Urothelium cell line (cell line): ENCODE measurements at places on chromosomes 5 and 9.

DNA sequence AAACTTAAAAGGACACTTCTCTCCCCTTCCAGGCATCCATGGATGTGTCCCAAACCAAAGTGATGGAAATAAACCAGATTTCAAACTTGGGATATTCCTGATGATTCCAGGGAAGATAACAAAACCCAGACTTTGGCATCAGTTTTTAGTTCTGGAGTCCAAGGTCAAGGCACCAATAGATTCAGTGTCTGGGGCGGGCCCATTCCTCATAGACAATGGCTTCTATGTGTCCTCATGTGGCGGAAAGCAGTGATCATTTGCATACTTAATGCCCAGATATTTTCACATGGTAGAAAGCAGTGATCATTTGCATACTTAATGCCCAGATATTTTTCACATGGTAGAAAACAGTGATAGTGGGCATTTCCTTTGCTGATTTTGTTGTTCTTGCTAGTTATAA lies 151.4 kb upstream of the DAP start:
- no peak for DNase-seq

GRCh38 chr5:1652873-1653697 lies 129.3 kb upstream of the LPCAT1 start:
- no peak for DNase-seq

DNA sequence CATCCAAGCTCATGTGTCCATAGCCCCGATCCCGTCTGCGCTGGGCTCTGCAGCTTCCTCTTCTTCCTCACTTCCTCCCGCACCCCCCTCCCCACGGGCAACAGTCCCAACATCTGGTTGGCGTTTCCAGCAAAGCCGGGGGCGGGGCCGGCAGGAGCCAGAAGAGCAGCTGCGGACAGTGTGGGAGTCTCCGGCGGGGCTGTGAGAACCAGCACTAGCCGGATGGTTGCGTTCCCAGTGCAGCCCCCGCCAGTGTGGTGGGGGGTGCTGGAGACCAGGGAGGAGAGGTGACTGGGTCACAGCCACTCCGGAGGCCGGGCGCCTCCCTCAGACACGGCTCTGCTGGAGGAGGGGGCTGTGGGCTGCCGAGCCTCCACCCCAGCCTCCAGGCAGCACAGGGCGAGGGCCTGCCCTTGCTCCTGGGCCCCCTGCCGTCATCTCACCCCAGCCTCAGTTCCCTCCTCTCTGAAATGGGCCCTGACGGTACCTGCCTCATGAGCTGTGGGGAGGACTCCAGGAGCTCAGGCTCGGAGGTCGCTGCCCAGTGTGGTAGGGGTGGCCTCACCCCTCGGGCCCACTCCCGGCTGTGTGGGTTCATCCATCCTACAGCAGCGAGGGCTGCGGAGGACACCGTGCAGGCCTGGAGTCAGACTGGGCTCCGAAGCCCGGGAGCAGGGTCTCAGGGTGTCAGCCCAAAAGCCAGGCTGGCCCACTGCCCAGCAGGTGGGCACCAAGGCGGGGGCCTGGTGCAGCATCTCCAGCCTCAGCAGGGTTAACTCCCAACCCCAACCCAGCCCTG lies 41.5 kb upstream of the NOTCH1 start:
- no peak for DNase-seq

GRCh38 chr5:30832519-30832918 lies 361.0 kb upstream of the CDH6 start:
- no peak for DNase-seq

DNA sequence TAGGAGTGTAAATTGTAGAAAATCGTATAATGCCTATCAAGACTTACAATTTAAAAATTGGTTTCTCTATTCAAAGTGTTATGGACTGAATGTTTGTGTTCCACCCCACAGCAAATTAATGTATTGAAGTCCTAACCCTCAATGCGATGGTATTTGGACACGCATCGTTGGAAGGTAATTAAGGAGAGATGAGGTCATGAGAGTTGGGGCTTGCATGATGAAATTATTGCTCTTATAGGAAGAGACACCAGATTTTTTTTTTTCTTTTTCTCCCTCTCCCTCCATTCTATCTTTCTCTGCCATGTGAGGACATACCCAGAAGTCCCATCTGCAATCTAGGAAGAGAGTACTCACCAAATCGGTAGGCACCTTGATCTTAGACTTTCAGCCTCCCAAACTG lies 189.2 kb downstream of the MAN2A1 start:
- DNase-seq: no peak

DNA sequence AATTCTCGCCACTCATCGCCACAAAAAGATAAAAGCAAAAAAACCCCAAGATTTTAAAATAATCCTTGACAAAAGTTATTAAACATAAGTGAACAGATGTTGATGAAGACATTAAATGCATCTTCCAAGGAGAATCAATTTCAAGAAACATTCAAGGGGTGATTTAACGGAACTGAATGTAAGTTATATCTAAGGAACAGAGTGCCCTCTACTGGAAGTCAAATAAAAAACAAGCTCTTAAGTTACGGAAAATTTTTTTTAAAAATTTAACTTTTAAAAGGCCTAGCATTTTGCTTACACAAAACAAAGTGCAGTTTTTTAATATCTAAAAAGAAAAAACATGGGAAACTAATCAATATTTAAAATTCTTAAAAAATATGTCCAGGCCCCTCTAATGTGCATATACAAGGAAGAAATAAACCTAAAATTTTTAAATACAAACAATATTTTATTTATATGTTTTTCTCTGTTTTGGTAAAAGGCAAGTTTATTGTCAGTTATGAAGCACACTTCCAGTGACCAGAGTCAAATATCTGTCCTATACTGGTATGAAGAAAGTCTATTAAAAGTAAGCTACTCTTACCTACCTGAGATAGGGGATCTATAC lies 28.0 kb downstream of the TEX10 start:
- peak; percentile 4 for DNase-seq

DNA sequence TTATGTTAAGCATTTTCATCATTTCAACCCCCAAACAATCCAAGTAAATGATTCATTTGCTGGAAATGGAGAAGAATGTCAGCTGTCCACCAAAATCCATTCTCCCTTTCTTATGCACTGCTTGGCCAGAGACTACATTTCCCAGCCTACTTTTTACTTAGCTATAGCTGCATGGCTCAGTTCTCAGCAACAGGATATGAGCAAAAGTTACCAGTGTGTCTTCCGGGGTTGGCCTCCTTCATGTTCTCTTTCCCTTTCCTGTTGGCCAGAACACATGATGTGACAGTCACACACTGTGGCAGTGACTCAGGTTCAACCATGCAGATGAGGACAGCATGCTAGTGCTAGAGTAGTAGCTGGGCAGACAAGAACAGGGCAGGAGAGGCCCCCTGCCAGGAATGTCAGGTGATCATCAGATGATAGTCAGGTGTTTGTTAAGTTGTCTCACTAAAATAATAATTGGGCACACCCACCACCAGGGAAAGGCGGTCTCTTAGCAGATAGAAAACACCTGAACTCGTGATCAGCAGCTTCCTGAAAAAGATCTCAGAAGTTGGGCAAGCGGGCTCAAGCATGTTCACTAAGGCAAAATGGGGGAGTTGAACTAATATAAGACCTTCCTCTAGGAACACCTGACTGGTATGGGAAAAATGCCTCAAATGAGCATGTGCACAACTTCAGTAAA lies 12.2 kb downstream of the GPR150 start:
- DNase-seq: peak; percentile 20

- no peak for DNase-seq
Measured at GRCh38 chr5:141517312-141517711, 28.4 kb downstream of the PCDHGC5 start.

DNA sequence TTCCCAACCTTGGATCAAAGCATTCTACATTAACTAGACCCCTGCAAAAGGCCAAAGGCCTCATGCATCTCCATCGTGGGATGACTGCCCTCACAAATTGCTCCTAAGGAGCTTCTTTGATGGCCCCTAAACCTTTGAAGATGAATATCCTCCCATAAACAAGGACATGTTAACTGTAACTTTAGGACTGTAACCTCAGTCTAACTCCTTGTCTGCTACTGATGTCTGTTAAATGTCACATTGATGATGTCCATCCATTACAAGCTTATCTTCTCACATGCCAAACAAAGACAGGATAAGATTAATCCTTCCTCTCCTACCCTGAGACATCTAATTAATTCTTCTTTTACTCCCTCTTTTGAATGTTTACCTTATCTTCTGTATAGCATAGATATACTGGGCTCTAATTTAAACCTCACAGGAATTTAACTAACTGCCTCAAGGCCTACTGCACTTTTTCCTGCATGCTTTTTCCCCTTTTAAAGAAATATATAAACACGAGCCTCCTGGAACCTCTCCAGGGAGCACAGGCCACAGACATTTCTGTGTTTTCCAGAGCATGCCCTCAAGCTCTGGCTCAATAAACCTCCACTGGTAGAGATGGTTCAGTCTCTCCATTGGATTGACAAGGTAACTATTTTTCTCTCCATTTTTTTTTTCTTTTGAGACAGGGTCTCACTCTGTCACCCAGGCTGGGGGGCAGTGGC lies 90.6 kb upstream of the SLC25A48 start:
- DNase-seq: no peak

- DNase-seq: no peak
Measured at GRCh38 chr5:119171686-119172085, 100.8 kb downstream of the DMXL1 start.

DNA sequence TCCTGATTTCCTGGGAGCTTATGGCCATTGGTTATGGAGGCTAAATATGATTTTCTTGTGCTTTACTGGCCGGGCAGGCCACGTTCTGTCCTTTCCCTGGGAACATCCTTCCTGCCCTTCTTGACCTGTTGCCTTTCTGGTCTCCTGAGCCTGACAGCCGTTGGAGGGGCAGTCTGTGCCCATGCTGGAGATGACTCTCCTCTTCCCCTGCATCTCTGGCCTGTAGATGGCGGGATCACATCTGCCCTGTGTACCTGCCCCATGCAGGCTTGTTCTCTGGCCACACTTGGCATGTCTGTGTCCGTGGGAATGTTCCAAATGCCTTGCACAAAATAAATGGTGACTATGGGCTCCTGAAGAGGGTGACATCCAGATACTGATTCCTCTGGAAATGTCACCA lies 253.1 kb upstream of the IRX4 start:
- DNase-seq: no peak

DNA sequence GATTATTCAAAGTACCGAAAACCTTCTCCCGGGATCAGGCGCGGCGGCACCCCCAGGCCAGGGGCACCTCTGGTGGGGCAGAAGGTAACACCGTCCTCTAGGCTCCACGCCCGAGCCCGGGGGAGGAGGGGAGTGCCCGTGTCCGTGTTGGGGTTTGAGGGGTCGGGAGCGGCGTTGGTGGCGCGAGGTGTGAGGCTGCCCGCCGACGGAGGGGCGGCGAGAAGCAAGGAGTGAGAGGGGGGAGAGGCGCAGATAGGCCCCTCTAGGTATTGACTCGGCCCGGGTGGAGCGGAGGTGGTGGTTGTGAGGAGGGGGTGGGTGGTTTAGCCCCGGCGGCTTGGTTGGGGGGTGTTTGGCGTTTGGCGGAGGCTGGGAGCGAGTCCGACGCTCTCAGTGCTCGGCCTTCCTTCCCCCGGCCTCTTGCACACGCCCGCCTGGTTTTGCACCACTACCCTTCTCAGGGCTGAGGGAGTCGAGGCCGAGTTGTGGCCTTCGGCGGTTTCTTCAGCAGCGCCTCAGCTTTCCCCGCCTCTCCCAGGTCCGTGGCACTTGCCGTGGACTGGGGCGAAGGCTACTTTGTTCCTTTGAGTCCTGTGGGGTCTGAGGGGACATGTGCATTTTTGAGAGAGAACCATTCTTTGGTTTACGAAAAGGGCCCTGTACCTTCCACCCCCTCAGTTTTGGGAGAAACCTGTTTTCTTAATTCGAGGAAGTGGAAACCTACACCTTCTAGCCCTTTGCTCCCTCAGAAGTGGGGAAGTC lies 450 bp downstream of the GPBP1 start:
- no peak for DNase-seq

DNA sequence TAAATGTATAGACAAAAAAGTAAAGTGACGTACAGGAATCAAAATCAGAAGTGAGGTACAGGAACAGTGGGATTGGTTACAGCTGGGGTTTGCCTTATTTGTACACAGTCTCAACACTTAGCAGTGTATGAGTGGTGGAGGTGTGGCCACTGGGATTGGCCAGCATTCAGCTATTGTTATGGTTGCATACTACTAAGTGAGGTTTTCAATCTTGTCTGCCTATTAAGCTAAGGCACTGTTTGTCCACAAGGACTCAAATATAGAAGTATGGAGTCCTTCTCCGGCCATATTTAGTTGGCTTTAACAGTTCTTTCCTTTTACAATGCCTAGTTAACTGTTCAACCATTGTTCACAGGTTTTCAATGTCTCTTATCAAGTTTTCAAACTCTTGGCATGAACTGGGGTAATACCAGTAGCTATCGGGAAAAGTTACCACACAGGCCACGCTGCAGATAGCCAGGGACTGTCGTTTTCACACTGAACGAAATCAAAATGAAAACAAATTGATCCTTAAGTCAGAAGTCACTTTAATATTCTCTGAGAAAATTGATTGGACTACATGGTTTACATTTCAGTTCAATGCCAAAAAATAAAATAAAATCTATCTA lies 176.0 kb upstream of the FREM1 start:
- no peak for DNase-seq

DNA sequence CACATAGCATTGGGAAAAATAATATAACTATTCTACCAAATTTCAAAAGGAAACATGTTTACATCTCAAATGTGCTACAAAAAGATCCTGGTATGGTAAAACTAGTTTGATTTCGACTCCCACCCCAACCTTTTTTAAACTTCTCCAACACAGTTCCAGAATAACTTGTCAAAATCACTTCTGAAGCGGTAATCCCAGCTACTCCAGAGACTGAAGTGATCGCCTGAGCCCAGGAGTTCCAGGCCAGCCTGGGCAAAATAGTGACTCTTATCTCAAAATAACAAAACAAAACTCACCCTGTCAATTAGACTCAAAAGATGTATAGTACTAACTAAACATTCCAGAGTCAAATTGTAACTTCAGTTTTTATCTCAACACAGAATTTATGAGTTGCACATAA lies 71.3 kb upstream of the RNF38 start:
- DNase-seq: no peak

DNA sequence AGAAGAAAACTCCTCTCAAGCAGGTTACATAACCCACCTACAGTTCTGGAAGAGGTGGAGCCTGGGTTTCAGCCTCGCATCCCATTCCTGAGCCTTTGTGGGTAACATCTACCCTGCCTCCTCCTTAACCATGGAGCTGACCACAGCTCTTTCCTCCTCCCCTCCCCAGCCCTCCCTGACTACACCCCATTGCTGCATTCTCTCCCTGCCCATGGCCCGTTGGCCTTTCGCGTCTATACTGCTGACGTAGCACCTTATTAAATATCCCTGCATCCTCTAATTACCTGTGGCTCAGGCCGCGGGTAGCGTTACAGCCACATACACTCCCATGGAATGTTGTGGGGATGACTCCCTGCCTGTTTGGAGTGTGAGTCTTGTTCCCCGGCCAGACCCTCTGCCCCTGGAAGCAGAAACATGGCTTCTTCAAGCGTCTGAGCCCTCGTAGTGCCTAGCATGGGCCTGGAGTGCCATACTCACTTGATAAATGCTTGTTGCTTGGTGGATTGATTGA lies 72.8 kb downstream of the WWC1 start:
- DNase-seq: peak; percentile 62

- no peak for DNase-seq
Measured at GRCh38 chr9:134892221-134892620, 11.6 kb downstream of the FCN2 start.
